Right lung (tissue), 10 donors: ENCODE measurements at places on chromosomes 4 and X.

GRCh38 chr4:42159271-42160001 lies 7.0 kb upstream of the BEND4 start:
- no peak for DNase-seq

DNA sequence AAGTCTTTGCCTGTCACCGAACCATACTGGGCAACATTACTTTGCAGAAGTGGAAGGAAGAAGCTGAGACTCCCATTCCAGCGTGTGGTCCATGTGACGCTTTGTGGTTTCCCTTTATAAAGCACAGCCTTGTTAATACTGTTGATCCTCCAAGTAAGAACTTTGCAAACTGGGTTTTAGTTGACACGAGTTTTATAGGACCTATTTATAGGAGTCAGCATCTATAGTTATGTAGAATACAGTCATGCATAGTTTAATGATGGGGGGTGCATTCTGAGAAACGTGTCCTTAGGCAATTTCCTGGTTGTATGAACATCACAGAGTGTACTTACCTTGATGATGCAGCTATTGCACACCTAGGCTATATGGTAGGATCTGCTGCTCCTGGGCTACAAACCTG lies 1879.4 kb upstream of the TENM3 start:
- no peak for DNase-seq

- DNase-seq, result no peak
Measured at GRCh38 chrX:9681422-9681821, 84.2 kb downstream of the GPR143 start.

DNA sequence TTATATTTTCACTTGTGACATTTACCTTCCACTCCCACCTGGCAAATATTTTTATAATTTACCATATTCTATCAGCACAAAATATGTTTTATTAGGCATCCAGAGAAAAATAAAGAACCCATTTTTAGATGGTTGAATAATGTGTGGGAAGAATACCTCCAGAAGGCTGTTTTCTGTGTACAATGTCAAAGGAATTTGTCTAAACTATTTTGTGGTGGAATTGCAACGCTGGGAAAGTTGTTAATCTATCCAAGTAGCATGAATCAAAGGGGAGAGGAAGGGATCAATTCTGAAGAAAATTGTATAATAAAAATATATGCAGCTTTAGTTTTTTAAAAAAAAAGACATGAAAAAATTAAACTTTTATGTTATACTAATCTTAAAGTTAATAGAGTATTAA lies 706.5 kb downstream of the FSTL5 start:
- DNase-seq, result no peak

GRCh38 chrX:70030301-70030767 lies 19.4 kb downstream of the AWAT2 start:
- no peak for DNase-seq

DNA sequence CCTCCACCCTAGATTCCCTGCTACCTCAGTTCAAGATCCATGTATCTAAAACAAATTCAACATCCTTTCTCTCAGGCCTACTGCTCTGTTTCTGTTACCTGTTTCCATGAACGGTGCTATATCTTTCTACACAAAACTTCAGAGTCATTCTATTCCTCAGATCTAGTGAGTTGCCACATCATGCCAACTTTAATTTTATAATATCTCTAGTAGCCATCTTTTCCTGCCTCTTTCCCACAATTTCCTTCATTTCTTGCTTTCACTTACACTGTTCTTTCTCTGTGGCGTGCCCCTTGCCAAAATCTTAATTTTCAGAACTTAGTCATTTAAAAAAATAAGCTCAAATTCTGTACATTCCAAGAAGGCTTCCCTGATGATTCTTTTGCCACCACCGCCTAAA lies 15.2 kb downstream of the GUCY1A1 start:
- no peak for DNase-seq
